Large intestine (tissue), 12 donors: ENCODE measurements at places on chromosomes 11 and 22. TPM values are rescaled to one million over a fixed set of nuclear protein-coding genes. Genes with fewer than 3 reads are reported as not detected.
A peak's percentile ranks its signal among the peaks of the same experiment; 100 is the strongest.

DNA sequence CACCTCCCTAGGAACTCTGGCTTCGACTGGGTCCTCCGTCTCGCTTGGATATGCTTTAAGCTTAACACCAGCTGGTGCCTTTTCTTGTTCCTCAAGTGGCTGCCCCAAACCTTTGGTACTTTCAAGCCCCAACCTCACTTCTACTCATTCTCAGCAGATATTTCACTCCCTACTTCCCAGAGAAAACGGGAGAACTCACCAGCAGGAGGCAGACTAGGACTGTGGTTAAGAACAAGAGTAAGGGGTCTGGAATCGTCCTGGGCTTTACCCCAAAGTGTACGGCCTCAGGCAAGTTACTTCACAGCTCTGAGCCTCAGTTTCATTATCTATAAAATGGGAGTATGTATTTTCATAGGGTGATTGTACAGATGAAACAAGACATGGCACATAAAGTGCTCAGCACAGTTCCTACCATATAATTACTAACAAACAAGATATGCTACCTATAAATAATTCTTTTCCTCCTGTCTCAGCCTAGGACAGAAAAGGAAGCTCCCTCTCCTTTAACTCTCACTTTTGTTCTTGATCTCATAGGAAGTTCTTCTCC lies 37.8 kb downstream of the PAMR1 start:
- H3K36me3 ChIP-seq = no peaks in the 10 kb centered on the region
- DNase-seq = peak; percentile 11
- no peak overlapping the region for H3K4me3 ChIP-seq
- no peaks in the 10 kb centered on the region for H3K4me1 ChIP-seq

DNA sequence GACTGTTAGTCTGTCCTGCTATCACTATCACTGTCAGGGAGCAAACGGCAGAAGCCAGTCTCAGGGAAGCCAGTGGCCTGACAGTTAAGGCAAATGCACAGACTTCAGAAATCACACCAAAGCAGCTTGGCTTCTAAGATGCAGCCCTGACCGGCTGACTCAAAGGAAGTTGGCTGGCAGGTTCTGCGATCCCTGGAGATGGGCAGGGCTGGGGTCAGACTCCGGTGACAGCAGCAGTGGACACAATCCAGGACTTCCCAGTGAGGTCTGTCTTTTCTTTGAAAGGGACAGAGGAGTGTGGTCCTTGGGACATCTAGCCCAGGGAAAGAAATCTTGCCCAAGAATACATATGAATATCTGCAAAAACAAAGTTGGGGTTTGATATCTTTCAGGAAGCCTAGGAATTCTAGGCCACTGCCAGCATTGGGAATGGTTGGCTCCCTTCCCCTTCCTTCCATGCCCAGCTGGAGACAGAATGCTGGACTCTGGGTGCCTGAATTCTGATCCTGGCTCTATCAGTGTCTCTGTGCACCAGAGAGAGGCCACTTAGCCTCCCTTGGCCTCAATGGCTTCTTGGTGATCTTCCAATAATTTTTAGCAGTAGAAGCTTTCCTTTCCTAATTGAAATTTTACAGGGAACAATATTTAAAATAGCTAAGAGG lies 108.9 kb downstream of the KIRREL3 start:
- no peaks in the 10 kb centered on the region for H3K4me1 ChIP-seq
- no peaks in the 10 kb centered on the region for H3K36me3 ChIP-seq
- H3K27ac ChIP-seq = no peak overlapping the region
- H3K27me3 ChIP-seq = no peaks in the 10 kb centered on the region

GRCh38 chr11:61585115-61585514 lies 4.2 kb upstream of the SYT7 start:
- H3K4me1 ChIP-seq = peaks cover 25% of the 10 kb centered on the region
- H3K36me3 ChIP-seq = no peaks in the 10 kb centered on the region
- DNase-seq = no peak
- peaks cover 47% of the 10 kb centered on the region for H3K27me3 ChIP-seq
- H3K4me3 ChIP-seq = no peak overlapping the region

DNA sequence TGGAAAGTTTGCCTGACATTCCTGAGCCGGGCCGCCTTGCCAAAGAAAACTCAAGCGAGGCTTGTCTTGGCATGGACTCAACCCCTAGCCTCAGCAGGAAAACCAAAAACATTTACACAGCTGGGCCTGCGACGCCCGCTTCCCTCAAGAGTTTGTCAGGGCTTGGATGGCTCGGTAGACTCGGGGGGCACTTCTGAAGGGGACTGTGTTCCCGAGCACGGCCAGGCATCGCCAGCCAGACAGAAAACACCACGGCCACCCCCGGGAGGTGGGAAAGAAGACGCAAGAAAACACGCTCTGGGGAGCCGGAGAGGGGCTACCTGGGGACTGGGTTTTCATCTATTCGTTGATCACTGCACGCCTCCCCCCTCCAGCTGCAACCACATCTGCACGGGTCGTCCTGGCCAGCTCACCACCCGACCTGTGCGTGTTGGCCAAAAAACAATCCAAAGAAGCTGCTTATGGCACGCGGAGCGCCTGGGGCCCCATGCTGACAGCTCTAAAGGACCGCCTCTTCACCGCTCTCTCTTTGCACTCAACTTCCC lies 380.7 kb downstream of the MN1 start:
- peak; percentile 38 for DNase-seq
- no peaks in the 10 kb centered on the region for H3K36me3 ChIP-seq
- peaks cover 2% of the 10 kb centered on the region for H3K27me3 ChIP-seq
- peaks cover 7% of the 10 kb centered on the region for H3K4me1 ChIP-seq
- H3K4me3 ChIP-seq = no peak overlapping the region
- no peak overlapping the region for H3K27ac ChIP-seq

DNA sequence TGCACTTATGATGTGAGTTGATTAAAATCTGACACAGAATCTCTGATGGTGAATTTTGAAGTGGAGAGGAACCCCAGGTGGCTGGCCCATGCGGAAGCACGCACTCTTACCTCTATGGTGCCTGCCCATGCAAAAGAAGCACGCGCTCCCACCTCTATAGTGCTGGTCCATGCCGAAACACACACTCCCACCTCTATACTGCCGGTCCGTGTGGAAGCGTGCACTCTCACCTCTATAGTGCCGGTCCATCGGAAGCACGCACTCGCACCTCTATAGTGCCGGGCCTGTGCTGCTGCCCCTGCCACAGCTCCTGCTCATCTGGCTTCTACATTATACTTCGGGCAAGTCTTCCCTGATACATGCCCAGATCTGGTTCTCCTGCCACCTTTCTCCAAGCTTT lies 36.8 kb upstream of the SLC25A1 start:
- H3K27ac ChIP-seq = no peak overlapping the region
- no peak for DNase-seq
- H3K36me3 ChIP-seq = no peaks in the 10 kb centered on the region
- H3K4me3 ChIP-seq = no peak overlapping the region
- H3K4me1 ChIP-seq = no peaks in the 10 kb centered on the region
- no peaks in the 10 kb centered on the region for H3K27me3 ChIP-seq

- peaks cover 6% of the 10 kb centered on the region for H3K4me1 ChIP-seq
- no peak overlapping the region for H3K4me3 ChIP-seq
- H3K36me3 ChIP-seq = peaks cover 5% of the 10 kb centered on the region
- H3K27ac ChIP-seq = no peak overlapping the region
- peak; percentile 78 for DNase-seq
Measured at GRCh38 chr22:39496131-39496838, 5.8 kb upstream of the MIEF1 start.

DNA sequence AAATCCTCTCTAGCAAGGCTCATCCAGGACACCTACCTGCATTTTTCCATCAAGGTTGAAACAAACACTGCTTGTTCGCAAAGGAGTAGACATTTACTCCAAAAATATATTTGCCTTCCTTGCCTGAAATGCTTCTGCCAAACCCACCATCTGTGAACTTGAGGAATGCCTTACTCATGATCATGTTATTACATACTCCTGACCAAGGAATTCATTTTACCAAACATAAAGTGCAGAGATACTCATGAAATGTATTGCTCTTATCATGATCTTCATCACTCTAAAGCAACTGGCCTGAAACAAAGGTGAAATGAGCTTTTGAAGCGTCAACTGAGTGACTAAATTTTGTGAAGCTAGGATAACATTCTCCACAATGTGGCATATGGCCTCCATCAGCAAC lies 243.1 kb upstream of the CCDC179 start:
- H3K4me3 ChIP-seq = no peak overlapping the region
- DNase-seq = no peak
- no peaks in the 10 kb centered on the region for H3K4me1 ChIP-seq
- H3K36me3 ChIP-seq = no peaks in the 10 kb centered on the region
- H3K27me3 ChIP-seq = no peaks in the 10 kb centered on the region
- H3K27ac ChIP-seq = no peak overlapping the region

GRCh38 chr11:36023922-36024321 lies 80.1 kb downstream of the LDLRAD3 start:
- no peak overlapping the region for H3K27ac ChIP-seq
- no peak for DNase-seq
- no peaks in the 10 kb centered on the region for H3K36me3 ChIP-seq
- peaks cover 8% of the 10 kb centered on the region for H3K4me1 ChIP-seq
- H3K4me3 ChIP-seq = no peak overlapping the region
- H3K27me3 ChIP-seq = no peaks in the 10 kb centered on the region

DNA sequence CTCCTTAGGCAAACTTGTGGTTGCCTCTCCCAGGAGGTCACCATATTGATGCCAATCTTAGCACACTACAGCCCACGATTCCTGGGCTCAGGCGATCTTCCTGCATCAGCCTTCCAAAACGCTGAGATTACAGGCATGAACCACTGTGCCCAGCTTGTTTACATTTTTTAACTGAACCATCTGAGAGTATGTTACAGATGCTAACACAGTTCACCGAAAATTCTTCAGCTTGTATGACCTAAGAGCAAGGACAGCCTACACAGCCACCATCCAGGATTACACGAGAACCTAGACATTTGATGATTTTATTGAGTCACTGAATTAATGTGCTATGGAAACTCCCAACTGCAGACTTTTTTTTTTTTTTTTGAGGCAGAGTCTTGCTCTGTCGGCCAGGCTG lies 5.8 kb upstream of the LGALS1 start:
- no peak for DNase-seq
- H3K27me3 ChIP-seq = no peaks in the 10 kb centered on the region
- peaks cover 4% of the 10 kb centered on the region for H3K4me1 ChIP-seq

GRCh38 chr11:2475136-2475918 lies 30.5 kb downstream of the KCNQ1 start:
- no peaks in the 10 kb centered on the region for H3K27me3 ChIP-seq
- peaks cover 15% of the 10 kb centered on the region for H3K4me1 ChIP-seq
- no peaks in the 10 kb centered on the region for H3K36me3 ChIP-seq
- no peak for DNase-seq
- no peak overlapping the region for H3K4me3 ChIP-seq
- H3K27ac ChIP-seq = no peak overlapping the region

DNA sequence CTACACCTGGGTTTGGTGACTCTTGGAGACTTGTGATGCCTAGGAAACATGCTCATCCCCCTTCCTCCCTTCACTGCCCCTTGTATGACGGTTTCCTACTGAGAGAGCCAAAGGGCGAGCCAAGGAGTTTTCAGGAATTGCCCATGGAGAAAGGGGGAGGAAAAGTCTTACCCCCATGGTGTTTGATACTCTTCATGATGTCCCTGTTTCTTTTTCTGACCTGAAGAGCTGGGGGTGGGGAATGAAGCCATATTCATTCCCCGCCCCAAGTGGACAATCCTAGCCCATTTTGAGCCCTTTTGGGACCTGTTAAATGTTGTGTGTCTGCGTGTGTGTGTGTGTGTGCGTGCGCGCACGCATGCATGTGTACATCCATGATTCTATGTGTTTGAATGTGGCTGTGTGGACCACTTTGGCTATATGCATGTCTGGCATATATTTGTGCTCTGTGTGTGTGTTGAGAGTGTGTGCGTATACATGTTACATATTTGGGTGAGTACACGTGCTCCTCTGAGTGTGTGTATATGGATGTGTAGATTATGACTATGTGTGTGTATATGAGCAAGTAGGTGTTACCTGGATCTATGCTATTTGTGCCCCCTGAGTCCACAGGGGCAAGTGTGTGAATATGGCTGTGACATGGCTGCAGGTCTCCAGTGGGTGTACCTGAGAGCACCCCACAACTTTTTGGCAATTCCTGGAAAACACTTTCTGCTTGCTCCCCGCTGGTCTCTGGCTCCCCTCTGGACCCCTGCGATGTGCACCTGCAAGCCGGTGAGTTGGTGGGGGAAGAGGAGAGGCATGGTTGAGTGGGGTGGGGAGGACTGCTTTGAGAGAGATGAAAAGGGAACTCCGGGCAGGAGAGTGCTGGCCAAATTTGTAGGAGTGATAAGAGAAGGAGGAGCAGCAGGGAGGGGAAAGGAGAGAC lies 24.6 kb downstream of the OTOG start:
- DNase-seq = no peak
- no peaks in the 10 kb centered on the region for H3K4me1 ChIP-seq
- no peaks in the 10 kb centered on the region for H3K36me3 ChIP-seq

- DNase-seq = peak; percentile 59
- H3K27me3 ChIP-seq = no peaks in the 10 kb centered on the region
- H3K27ac ChIP-seq = peak overlapping the region; percentile 35
Measured at GRCh38 chr11:81345609-81346008, 1388.1 kb downstream of the FAM181B start.

DNA sequence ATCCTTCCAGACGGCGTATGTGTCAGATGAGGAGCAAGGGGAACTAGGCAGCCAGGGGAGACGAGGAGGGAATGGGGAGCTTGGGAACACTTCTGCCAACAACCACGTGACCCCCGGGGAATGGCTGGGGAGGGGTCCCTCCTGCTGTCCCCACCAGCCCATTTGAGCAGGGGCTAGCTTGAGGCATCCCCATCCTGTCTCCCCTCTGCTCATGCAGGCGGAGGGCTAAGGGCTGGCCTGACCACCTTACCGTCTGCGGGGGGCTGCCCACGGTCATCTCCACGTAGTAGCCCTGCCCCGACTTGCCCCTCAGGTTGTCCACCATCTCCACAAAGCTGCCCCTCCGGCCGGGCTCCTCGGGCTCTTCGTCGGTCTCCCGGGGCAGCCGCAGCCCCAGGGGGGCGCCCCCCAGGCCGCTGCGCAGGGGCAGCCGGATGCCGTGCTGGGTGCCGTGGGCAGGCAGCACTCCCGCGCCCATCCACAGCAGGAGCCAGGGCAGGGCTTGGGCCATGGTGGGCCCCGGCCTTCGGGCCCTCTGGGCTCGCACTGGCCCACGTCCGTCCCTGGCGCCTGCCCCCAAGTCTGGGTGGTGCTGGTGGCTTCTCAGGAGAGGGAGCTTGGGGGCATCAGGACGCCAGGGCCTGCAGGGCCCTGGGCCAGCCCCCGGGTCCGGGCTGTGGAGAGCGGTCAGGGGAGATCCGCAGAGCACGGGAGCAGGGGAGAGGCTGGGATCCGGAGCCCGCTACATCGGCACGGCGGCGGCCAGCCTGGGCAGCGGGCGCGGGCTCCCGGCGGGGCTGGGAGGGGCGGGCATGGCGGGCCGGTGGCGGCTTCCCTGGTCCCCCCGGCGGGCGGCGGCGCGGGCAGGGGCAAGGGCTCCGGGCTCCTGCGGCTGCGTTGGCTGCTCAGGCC lies 515 bp downstream of the BACE1 start:
- peaks cover 9% of the 10 kb centered on the region for H3K4me1 ChIP-seq
- H3K27ac ChIP-seq = no peak overlapping the region

- peaks cover 40% of the 10 kb centered on the region for H3K36me3 ChIP-seq
- peaks cover 23% of the 10 kb centered on the region for H3K4me1 ChIP-seq
- H3K4me3 ChIP-seq = no peak overlapping the region
- no peaks in the 10 kb centered on the region for H3K27me3 ChIP-seq
Measured at GRCh38 chr11:65412271-65413076, 10.1 kb upstream of the NEAT1 start.

FIBIN gene
- 14.5 TPM for polyA plus RNA-seq

MMP27 gene
- polyA plus RNA-seq = 0.24 TPM

NCR3LG1 gene
- 20.3 TPM for polyA plus RNA-seq

SMIM38 gene
- polyA plus RNA-seq = 0.30 TPM

FOLR3 gene
- polyA plus RNA-seq = 0.36 TPM
